ENCODE measurements at places on chromosomes 3 and 15.

DNA sequence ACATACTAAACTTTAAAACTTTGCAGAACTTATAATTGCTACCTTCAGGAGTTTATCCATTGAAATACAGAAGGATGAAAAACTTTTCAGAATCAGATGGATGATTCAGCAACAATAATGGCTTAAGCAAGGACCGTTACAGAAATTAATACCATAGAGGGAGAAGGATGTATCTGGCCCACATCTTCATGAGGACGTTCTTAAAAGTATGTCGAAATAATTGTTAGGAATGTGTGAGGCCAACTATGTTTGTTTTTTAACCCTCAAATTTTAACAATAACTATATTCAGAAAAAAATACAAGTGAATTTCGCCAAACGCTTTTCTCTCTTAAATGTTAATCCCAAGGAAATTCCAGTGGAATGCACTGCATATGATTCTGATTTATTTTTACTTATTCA, 105.2 kb upstream of the EPHA3 start:
- DNase-seq: no peak

- no peak for DNase-seq
These were observed 18.3 kb downstream of the ZIC4 start for GRCh38 chr3:147387885-147388699.

DNA sequence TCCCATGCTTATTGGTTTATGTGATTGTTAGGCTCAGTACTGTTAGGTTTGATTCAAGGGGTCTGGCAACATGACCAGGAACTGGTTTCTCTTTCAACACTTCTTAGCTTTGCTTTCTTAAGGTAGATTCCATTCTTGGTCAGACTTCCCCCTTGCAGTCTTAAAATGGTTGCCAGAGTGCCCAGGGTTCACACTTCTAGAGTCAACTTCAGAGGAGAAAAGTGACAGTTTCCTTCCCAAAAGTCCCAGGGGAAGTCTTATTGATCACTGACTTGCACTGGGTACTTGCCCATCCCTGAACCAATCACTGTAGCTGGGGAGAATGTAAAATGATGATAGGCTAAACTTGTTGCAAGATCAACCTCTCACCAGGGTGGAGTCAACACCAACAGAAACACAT, 14.1 kb downstream of the MGLL start:
- DNase-seq: no peak

DNA sequence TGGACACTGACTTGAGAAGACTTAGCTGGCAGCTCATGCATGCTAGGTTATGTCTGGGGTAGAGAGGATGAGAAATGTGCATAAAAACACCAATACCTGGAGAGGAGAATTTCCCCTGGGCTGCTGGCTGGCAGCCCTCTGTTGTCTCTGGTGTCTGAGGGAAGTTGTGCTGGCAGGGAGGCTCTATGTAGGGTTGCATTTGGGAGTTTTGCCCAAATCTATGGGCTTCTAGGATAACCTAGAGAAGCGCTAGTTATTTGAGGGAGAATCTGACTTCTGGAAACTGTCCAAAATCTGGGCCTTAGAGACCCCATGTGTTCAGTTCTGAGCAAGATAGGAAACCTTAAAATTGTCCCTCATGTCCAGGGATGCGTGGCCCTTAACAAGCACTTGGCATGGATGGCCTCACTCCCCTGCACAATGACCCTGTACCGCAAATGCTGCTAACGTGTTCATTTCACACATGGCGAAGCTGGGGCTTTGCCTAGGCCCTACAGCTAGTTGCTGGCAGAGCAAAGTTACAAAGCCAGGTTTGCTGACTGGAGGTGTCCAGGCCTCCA, 70.3 kb upstream of the ATP2B2 start:
- no peak for DNase-seq

All from AG09319 (cell line).